8988T (cell line): ENCODE measurements at places on chromosomes 12 and 14.

- DNase-seq: no peak
Measured at GRCh38 chr14:105161309-105161708, 7.3 kb downstream of the JAG2 start.

- DNase-seq: no peak
Measured at GRCh38 chr12:12286441-12286840, 19.6 kb upstream of the LRP6 start.

DNA sequence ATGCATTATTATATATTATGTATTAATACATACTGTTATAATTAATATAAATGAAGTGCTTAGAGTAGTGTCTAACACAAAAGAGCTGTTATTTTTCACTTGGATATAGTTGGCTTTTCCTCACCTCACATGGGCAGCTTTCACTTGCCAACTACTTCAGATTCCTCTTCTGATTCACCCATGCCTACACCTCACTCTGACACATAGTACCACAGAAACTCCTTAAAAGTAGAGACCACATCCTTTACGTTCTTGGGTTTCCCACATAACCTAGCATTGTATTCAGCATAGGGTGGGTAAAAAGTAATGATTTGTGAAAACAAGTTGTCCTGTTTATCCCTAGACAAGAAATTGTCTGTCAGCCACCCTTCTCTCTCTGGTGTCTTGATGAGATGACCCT, 61.0 kb downstream of the DIO2 start:
- no peak for DNase-seq

GRCh38 chr14:33612197-33612505, 338.7 kb downstream of the EGLN3 start:
- DNase-seq: no peak

- DNase-seq: no peak
Measured at GRCh38 chr12:118617611-118618450, 241.5 kb downstream of the SUDS3 start.

- DNase-seq: no peak
Measured at GRCh38 chr14:97251491-97252155, 454.4 kb downstream of the VRK1 start.
